ENCODE measurements at places on chromosomes 4 and X.

DNA sequence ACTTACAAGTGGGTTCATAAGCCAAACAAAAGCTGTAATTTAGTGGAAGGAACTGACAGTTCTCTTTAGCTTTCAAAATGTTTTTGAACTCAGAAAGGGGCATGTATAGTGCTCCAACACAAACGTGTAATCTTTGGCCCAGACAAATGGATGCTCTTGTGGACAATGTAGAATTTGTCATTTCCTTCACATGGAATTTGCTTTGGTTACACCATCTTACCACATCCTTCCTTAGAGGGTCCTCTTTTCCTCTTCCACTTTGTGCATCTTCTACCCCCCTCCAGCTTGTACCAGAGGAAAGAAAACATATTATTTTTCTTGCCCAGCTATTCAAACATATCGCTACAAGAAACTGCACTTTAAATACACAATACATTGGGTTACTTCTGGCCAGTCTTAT lies 42.4 kb downstream of the MEPE start:
- no peak for DNase-seq

DNA sequence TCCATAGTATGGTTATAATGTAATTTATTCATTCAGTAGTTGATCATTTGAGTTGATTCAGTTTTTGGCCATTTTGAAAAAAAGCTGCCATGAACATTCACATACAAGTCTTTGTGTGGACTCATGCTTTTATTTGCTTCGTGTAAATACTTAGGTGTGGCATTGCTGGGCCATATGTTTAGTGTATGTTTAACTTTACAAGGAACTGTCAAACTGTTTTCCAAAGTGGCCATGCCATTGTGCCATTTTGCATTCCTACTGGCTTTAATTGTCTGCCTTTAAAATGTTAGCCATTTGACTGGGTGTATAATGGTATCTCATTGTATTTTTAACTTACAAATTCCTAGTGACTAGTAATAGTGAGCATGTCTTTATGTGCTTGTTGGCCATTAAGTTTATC lies 8.8 kb downstream of the MTM1 start:
- DNase-seq, result no peak

DNA sequence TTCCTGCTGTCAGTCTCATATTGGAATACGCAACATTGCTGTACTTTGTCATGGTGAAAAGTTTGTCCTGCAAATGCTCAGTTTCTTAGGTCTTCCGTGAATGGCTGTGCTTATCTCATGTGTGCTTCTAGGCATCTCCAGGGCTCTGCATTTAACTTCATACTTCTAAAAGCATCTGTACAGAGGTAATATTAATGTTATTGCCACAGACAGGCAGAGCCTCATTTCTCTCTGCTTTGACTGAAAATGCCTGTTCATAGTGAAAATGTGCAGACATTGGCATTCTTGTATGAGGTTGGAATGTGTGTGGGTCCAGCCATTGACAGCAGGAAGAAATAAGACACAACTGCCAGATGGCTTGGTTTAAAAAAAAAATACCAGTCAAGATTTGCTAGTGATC lies 140.1 kb upstream of the TTC29 start:
- no peak for DNase-seq

DNA sequence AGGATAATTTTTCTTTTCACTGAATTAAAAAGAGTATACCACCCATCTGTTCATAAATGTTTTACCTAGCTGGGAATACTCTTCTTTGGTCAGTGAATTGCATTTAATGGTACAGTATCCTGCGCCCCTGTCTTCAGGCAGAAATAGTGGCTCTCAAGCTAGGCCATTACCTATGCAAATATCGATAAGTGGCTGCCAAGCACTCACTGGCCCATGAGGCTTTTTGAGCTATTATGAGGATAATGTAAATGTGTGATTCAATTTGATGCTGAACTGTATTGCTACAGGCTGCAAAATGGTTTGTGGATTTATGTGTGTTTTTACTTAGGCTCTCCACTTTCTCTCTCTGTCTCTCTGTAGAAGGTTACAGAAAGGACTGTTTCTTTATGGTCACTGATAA lies 30.1 kb upstream of the MTMR1 start:
- no peak for DNase-seq

DNA sequence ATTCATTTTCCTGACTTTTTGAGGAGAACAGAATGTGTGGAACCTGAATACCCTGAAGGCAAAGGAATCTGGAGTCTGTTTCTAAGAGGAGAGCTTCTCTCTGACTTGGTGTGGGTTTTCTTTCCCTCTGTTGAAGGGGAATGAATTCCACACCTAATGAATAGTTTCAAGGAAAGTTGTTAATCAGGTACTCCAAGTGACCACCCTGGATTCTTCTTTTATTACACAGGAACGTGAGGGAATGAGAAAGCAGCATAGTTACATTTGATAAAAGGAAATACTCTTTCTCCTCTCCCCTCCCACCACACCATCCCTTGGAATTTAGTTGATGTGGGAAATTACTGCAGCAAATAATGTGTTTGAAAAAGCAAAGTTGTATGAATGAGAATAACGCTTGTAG lies 29.7 kb downstream of the SLIT2 start:
- no peak for DNase-seq

DNA sequence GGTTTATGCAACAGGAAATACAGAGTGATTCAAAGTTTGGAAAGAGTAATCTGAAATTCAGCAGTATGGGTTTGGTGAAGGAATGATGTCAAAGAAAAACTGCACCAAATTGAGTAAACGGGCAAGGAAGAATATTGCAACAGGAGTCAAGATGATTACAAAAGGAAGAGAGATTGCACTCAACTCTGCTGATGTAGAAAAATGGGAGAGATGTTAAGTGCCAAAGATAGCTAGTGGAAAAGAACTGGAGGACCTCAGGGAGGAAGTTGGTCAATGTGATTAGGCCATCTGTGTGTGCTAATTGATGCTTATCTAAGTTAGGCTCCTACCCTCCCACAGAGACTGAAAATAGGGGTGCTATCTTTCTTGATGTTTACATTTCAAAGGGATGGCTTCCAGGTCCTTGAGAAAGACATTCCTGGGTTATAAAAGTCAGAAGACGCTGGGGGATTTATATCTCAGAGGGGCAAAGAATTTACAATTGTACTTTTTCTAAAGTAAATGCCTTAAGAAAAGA lies 167.4 kb upstream of the FAM47A start:
- DNase-seq, result no peak

DNA sequence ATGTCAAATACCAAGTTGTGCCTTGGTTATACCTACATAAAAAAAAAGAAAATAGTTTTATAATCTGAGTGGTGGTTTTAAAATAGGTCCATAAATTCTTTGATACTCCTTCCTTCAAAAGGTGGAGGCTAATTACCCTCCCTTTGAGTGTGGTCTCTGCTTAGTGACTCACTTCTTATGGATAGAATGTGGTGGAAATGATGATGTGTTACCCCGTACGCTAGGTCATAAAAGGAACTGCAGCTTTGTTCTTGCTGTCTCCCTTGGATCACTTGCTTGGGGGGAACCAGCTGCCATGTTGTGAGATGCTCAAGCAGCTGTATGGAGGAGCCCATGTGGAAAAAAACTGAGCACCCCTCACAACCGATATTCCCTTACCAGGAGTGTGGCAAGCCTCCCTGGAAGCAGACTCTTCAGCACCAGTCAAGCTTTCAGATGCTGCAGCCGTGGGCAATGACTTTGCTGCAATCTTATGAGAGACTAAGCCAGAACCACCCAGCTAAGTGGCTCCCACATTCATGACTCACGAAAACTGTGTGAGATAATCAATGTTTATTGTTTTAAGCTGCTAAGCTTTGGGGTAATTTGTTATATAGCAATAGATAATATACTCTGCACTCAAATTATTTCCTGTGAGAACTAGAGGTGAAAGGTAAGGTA lies 195.0 kb upstream of the GATB start:
- DNase-seq, result no peak

GRCh38 chr4:48518143-48518542 lies 28.1 kb downstream of the ZAR1 start:
- DNase-seq, result no peak

- no peak for DNase-seq
Observed at GRCh38 chrX:141214196-141214595, 28.1 kb downstream of the SPANXC start.

GRCh38 chrX:133916984-133917722 lies 68.2 kb downstream of the GPC3 start:
- no peak for DNase-seq

DNA sequence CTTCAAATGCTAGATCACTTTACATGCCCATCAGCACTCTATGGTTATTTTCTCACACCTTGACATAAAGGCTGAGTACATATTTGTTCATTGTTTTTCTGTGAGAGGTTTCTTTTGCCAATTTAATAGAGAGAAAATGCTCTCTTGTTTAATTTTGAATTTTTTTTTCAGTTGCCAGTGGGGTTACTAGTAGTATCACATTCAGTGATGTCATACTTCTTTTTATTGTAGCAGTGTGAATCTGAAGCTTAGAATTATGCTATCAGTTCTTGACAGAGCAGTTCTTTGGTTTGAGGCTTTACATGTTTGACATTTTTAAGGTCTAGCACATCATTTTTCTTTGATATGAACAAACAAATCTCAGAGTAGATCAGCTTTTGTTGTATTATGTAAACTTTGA lies 185.4 kb downstream of the NWD2 start:
- DNase-seq, result no peak

- no peak for DNase-seq
Observed at GRCh38 chrX:132077912-132078311, 49.9 kb downstream of the FRMD7 start.

- peak; percentile 93 for DNase-seq
Observed at GRCh38 chr4:81466841-81467671, 4.7 kb downstream of the RASGEF1B start.

- DNase-seq, result no peak
Observed at GRCh38 chr4:47475411-47475810, 9.7 kb upstream of the ATP10D start.

DNA sequence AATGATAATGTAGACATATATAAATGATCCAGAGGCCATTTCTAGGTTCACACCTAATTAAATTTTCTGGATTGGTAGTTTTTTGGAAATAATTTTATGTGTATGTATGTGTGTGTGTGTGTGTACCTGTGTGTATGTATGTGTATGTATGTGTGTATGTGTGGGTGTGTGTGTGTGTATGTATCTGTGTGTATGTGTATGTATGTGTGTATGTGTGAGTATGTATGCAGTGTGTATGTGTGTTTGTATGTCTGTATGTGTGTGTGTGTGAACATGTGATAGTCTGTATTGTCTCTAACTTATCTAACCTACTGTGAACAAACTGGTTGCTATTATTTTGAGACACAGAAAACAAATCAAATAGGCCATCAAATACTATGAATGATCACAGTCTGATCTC lies 152.6 kb downstream of the COL25A1 start:
- no peak for DNase-seq

DNA sequence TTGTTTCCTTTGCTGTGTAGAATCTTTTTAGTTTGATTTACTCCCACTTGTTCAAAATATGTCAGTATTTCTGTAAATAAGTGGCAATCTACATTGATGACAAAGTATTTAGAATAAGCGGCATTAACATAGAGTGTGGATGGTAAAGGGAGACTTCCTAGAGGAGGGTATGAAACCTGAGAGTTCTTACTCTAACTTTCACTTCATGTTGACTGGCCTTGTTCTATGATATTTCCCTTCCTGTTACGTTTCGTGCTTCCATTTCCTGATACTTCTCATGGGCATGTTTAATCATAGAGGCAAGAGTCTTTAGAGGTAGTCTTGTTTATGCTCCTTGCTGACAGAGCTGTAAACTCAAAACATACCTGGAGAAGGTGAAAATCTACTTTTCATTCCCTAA lies 408.9 kb downstream of the GLUD2 start:
- DNase-seq, result no peak
